Activated CD8-positive, alpha-beta memory T cell treated with anti-CD3 and anti-CD28 coated beads, Interleukin-2, amount 10 ng/mL, durations not matched to agents 7 days and 5 days (primary cell): ENCODE measurements at places on chromosomes 16 and 17. TPM values are rescaled to one million over a fixed set of nuclear protein-coding genes. Genes with fewer than 3 reads are reported as not detected.

GFER gene
- 33.5 TPM for total RNA-seq

XYLT1 gene
- 35.7 TPM for total RNA-seq

KCNAB3 gene
- 6.7 TPM for total RNA-seq

SYCE1L gene
- total RNA-seq = 4.1 TPM

SPATA22 gene
- not detected for total RNA-seq

ATP1B2 gene
- total RNA-seq = not detected

GALR2 gene
- total RNA-seq = 0.29 TPM

SLX1B gene
- 51.6 TPM for total RNA-seq

TBX6 gene
- 2.0 TPM for total RNA-seq

MRPL58 gene
- total RNA-seq = 53.1 TPM

ERBB2 gene
- 4.7 TPM for total RNA-seq

ARHGDIG gene
- total RNA-seq = not detected

HBQ1 gene
- total RNA-seq = not detected

KRTAP17-1 gene
- total RNA-seq = not detected

LHX1 gene
- total RNA-seq = not detected

GNG13 gene
- not detected for total RNA-seq

HGS gene
- 159 TPM for total RNA-seq

SLC6A2 gene
- not detected for total RNA-seq

OTOP3 gene
- not detected for total RNA-seq

TNFRSF13B gene
- not detected for total RNA-seq

RGS9 gene
- total RNA-seq = 4.7 TPM

KLHL10 gene
- not detected for total RNA-seq
